ENCODE measurements at places on chromosomes 12 and 14.

DNA sequence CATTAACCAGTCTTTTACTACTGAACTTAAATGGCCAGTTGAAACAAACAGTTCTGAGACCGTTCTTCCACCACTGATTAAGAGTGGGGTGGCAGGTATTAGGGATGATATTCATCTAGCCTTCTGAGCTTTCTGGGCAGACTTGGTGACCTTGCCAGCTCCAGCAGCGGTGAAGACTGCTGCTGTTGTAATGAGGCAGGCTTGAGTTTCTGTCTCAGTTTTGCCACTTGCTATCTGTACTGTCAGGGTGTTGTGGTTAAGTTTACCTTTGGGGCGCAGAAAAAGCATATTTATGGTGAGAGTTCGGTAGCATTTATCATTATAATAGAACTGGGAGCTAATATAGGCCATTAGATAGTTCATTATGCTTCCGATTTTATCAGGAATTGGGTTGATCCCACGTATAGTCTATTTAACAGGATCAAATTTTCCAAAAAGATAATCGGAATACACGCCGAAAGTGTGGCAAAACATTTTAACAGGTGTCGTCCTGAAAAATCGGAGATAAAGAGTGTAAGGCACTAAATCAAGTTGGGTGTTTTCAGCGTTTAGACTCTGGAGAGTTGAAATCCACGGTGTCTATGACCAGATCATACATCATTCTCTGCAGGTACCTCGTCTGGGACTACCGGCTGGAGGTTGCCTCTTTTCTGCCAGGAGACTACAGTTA lies 688 bp upstream of the NECAP1 start:
- DNase-seq: no peak

- DNase-seq: no peak
Measured at GRCh38 chr12:41108032-41108431, 80.1 kb upstream of the PDZRN4 start.

DNA sequence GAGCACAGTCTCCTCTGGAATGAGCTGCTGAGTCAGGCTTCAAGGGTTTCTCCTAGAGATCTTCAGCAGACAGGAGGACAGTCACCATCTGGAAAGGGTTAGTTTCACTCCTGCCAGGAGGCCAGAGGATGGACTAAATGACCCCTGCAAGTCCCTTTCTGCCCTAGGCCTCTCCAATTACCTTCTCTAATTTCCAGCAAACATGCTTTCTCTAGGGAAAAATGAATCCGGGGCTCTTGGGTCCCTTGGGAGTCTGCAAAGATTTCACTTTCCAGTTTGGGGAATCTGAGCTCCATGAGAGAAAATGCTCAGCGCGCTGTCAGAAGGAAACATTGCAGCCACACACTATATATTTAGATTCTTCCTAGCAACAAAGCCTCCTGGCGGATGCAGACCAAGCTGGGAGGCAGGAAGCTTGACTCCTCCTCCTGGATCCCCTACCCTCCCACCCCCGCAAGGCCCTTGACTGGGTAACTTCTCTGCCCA lies 184.4 kb upstream of the CCND2 start:
- no peak for DNase-seq

GRCh38 chr14:64970776-64971477 lies 1.2 kb downstream of the RAB15 start:
- no peak for DNase-seq

- DNase-seq: no peak
Measured at GRCh38 chr14:72538387-72538786, 355.5 kb downstream of the DPF3 start.

DNA sequence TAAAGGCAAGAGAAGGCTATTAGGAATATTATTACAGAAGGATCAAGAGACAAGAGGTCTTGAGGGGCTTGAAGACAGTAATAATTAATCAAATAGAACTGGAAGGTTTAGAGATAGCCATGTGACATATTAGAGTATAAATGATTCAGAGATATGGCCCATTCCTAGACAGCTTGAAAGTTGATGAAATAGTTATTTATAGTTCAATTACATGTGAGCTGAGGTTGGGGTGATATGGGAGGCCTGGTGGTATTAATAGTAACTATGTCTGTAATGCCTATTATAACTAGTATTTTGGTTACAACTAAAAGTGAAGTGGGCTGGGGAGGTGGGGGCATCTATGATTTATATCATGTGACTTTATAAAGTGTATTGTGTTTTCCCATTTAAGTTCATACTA lies 14.1 kb upstream of the MIS18BP1 start:
- no peak for DNase-seq

DNA sequence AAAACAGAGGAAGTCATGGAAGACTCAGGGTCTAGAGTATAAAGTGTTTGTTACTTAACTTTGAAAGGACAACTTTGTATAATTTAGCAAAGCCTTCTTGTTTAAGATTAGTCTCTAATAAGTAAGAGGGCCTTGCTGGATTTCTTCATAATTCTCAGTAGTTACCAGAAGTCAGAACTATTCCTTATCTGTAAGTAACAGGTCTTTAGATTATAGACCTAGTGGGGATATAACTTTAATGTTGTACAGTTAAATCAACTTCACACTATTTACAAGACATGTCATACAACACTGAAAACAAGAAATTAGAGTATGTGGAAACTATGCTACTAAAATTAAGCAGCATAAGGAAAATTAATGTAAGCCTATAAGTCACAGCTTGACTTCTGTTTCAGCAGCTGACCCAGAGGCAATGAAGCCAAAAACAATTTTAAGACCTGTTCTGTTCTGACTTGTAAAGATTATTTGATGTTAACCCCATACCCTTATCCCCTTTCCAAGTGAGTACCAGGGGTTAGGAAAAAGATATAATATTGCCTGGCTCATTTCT lies 398.3 kb downstream of the RAD51B start:
- DNase-seq: no peak

- no peak for DNase-seq
Measured at GRCh38 chr12:91892081-91892855, 253.4 kb downstream of the BTG1 start.

- DNase-seq: no peak
Measured at GRCh38 chr12:68638721-68639395, 28.2 kb downstream of the RAP1B start.

DNA sequence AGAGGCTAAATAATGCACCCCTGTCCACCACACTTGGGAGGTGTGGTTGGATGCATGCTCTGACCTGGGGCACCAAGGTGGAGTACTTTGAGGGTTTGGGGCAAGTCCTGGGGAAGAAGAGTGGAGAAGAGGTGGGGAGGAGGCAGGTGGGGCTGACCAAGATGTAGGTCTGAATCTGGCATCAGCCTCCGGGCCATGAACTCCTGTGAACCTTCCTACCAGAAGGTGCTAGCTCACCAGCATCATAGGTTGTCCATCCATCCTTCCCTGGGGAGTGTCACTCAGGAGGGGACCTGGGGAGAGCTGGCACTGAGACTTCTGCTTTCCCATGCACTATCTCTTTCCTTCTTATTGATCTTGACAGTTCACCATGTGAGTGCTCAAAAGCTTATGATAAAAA lies 13.6 kb upstream of the EMP1 start:
- no peak for DNase-seq

GRCh38 chr12:15603474-15604085 lies 185.6 kb downstream of the EPS8 start:
- no peak for DNase-seq

DNA sequence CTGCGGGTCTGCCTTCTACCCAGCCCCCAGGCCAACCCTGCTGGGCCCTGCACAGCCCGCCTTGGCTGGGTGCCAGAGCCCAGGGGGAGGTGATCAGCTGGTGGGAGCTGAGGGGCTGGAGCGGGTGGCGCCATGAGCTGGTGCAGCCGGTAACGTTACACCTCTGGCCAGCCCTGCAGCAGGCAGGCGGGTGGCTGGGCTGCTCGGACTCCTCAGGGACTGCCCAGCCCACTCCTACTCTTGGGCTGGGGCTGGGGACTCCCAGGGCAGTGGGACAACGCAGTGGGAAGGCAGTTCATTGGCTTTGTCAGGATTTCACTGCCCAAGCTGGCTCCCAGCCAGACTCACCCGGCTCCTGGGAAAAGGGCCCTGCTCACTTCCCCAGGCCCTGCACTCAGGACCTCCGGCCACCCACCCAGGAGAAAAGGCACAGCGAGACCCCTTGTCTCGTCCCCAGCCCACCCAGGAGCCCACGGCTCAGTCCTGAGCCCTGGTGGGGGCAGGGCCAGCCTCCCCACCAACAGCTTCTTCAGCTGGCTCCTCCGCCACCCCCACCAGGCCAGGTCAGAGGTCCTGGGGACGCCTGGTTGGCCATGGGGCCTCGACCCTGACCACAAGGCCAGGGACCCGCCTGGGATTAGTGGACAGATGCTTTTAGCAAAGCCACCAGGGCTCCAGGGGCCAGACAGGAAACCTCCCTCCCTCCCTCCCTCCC lies 1.0 kb downstream of the PGF start:
- no peak for DNase-seq
